ENCODE measurements at places on chromosomes 2 and 18.

GRCh38 chr2:73297151-73297559 is 3.8 kb upstream of the EGR4 start:
- DNase-seq, result no peak

DNA sequence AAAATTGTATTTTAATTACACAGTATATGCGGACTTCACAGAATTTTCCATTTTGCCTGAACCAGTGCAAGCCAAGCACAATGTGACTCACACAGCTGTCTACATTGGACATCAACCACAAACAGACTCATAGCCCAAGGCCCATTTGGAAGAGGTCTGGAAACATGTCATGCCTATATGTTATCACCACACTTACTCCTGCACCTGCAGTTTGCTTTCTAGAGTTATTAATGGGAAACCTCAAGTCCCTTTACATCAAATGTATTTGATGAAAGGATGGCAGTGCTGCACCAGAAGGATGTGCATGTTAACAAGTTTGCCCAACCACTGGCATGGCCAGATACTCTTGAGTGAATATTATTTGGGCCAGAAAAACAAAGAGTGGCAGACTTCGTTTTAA is 548.9 kb upstream of the CDH2 start:
- no peak for DNase-seq

- DNase-seq, result no peak
Observed at GRCh38 chr18:59469463-59470180, 110.6 kb upstream of the LMAN1 start.

- DNase-seq, result no peak
Observed at GRCh38 chr2:106041150-106041549, 153.0 kb downstream of the UXS1 start.

DNA sequence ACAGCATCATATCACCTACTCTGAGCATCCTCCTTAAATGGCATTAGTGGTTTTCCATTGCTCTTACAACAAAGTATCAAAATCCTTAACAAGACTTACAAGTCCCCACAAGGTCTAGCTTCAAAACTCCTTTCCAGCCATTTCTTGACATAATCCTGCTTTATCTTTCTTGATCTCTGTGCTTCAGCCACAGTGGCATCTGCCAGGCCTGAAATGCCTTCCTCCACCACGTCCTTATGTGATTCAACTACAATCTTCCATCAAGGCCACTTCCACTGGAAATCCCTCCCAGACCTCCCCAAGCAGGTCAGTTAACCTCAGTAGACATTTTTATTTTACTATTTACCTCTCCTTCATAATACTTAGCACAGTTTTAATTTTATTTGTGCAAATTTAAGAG is 83.8 kb upstream of the CCDC150 start:
- no peak for DNase-seq

DNA sequence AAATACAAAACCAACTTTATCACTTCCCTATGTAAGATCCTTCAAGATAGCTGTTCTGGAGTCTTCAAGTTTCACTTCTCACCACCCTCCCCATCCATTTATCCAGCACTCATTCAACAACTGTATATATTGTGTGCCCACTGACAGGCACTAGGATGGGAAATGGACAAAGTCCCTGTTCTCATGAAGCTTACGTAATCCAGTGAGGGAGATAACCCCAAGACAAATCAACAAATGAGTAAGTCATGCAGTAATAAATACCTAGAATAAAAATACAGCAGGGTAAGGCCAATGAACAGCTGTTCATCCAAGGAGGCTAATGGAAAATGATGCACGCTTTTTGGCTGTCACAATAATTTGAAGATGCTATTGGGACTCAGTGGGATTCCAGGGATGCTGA is 133.8 kb downstream of the MEMO1 start:
- no peak for DNase-seq

GRCh38 chr2:9251154-9252001 is 44.8 kb downstream of the ASAP2 start:
- no peak for DNase-seq

GRCh38 chr2:160687629-160688028 is 194.0 kb upstream of the RBMS1 start:
- DNase-seq, result no peak

DNA sequence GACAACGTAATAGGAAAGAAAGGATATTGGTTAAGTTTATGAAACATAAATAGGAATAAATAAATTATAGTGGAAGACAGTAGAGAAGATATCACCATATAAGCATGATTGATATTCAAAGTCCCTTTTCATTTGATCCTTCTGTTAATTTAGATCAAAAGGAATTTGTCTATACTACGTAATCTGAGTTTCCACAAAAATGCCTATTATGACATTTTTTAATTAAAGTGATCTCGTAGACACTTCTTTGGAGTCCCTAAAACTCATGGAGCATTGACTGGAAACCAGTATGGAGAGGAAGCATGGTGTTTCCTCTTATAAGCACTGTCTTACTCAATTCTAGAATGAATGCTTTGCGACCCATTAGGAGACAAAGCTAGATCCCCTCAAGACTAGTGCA is 411.4 kb upstream of the SPHKAP start:
- no peak for DNase-seq

DNA sequence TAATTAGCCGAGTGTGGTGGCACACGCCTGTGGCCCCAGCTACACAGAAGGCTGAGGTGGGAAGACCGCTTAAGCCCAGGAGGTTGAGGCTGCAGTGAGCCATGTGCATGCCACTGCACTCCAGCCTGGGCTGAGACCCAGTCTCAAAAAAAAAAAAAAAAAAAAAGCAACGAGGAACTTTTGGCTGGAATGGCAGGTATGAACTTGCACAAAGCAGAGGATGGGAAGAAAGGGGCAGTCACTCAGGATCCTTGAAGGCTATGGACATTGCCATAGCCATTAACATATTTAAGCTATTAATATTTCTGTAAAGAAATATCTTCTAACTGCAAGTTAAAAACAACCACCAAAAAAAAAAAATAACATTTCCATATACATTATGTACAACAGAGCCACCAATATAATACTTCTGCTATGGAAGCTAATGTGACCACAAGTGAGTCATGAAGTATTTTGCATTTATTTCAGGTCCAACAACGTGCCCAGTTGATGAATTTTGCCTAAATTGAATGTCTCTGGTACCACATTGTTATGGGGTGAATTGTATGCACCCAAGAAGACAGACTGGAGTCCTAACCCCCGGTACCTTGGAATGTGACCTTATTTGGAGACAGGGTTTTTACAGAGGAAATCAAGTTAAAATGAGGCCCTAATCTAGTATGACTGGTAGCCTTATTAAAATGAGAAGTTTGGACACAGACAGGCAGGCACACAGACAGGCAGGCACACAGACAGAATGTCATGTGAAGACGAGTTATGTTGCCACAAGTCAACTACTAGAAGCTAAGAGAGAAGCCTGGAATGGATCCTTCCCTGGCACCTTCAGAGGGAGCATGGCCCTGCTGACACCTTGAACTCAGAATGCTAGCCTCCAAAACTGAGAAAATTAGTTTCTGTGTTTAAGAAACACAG is 102.8 kb downstream of the RBMS1 start:
- DNase-seq, result no peak

DNA sequence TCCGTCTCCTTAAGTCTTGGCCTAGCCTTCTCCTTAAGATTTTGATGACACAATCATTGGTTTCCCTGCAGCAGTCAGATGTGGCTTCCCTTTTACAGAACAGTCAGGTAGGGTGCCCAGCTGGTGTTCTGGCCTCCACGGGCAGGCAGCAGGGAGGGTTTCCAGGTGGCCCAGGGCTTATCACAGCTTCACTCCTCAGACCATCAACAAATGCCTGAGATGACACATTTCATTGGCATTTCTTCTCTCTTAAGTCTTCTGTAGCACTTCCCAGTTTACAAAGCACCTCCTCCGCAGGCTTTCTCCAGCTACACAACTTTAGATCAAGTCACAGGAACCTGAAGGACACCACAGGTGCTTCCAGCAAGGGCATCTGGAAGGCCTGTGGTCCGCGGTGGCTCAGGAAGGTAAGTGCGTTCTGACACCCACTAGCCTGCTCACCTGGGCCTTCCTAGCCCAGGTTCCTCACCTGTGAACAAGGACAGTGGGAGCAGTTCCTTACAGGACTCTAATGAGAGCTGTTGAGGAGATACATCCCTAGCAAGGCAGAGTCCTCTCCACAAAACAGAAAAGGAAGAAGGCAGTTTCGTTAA is 37.6 kb downstream of the PTPN18 start:
- DNase-seq, result no peak

GRCh38 chr2:216849987-216850386 is 9.9 kb downstream of the TNP1 start:
- DNase-seq, result no peak
